ENCODE measurements at places on chromosomes 13 and 19.
A peak's percentile ranks its signal among the peaks of the same experiment; 100 is the strongest.

DNA sequence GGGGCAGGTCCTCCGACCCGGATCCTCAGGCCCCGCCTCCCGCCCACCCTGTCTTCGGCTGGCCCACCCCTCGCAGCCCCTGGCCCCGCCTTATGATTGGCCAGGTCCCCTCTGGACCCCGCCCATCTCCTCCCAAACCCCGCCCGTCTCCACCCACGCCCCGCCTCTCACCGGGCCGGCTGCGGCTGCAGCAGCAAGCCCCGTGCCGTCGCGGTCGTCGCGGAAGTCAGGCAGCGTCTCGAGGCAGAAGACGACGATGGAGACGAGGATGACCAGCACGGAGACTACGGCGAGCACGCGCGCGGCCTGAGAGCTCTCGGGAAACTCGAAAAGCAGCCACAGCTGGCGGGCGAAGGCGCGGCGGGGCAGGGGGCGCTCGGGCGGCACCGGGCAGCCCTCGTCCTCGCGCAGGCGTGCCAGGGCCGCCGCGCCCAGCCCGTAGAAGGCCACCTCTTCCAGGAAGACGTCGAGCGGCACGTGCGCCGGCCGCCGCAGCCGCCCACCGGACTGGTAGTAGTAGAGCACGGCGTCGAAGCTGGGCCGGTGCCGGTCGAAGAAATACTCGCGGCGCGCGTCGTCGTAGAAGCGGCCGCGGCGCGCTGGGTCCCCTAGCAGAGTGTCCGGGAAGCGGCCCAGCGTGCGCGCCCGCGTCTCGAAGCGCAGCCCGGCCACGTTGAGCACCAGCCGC lies 495 bp downstream of the KCNA7 start:
- no peak for DNase-seq

- no peak for DNase-seq
Observed at GRCh38 chr13:78958006-78958405, 299.1 kb upstream of the OBI1 start.

GRCh38 chr19:18293642-18294466 lies 12.4 kb upstream of the JUND start:
- DNase-seq: no peak

DNA sequence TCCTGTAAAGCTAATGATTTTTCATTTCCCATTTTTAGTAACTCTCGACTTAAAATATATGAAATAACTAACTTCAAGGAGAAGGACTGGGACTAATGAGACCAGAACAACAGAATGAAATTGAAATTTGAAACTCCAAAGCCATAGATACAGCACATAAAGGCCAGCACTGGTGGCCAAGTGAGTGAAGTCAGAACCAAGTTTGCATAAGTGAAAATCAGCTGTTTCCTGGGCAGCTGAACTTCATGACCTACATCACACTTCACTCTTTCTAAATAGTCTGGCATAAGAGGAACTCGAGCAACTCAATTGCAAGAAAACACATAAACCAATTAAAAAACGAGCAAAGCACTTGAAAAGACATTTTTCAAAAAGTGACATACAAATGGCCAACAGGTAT lies 84.5 kb downstream of the DCLK1 start:
- no peak for DNase-seq

- peak; percentile 36 for DNase-seq
Observed at GRCh38 chr19:10655457-10656312, 1.5 kb downstream of the ILF3 start.

DNA sequence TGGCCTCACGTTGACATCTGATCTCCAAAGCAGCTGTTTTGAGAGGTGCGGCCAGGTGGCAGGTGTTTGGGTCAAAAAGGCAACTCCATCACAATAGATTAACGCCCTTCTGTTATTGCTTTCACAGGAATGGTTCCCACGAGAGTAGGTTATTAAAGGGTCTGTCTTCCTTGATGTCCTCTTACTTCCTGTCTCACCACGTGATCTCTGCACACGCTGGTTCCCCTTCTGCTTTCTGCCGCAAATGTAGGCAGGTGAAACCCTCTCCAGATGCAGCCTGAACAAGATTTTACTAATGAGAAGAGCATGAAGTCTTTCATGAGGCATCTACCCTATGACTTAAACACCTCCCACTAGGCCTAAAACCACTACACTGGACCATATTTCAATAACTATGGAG lies 22.8 kb upstream of the ZNF564 start:
- DNase-seq: no peak

- no peak for DNase-seq
Observed at GRCh38 chr13:102322211-102322610, 79.6 kb downstream of the FGF14 start.

- no peak for DNase-seq
Observed at GRCh38 chr13:106453101-106453500, 82.4 kb downstream of the EFNB2 start.

DNA sequence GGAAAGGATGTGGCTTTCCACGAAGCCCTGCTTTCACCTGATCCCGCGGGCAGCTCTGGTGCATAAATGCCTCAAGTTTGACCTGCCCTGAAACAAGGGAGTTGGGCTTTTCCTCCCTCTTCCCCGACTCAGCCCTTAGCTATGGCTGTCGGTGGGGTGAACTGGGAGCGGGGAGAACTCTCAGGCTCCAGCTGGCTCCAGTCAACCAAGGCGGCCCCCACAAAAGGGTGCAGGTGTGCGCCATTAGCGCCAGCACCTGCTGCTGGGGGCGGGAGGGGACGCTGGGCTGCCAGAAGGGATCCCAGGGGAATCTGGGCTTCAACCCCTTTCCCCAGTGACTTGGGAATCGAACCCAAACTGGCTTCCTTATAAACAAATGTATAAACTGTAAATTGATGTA lies 7.1 kb upstream of the DHRS12 start:
- DNase-seq: no peak

- DNase-seq: no peak
Observed at GRCh38 chr13:37412241-37412921, 186.2 kb downstream of the POSTN start.

DNA sequence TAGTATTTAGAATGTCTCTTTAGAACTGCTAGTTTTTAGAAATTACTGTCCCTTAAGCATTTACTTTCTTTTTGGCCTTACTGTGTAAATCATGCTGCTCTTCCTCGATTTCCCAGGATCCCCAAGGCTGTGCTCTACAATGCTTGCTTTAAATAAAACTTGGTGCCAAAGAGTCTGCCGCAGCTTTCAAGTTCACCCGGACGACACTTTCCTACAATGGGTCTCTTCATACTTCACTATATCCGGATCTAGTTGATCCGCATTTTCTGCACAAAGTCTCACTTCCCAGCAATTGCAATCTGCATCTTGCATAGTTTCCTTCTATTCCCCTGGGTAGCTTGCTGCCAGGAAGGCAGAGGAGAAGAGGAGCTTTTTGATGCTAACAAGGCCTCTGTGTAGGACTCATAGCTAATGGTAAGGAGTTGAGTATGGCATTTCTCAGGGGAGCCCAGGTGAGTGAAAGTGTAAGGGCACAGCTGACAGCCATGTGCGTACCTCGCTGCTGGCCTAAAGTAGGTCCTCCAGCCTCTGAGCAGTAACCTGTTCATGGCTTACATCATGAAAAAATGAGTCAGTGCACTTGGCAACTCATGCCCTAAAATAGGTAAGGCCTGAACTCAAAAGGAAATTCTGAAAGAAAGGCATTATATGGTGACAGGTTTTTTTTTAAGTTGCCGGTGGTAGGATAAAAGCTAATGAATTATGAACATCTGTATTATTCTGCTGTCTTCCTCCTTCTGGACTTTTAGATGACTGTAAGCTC lies 101.6 kb downstream of the ENOX1 start:
- DNase-seq: no peak

Measured in suppressor macrophage treated with lipopolysaccharide for 4 hours (primary cell).